ENCODE measurements at places on chromosomes 1 and 21.

GRCh38 chr1:210841926-210842625, 291.9 kb downstream of the KCNH1 start:
- DNase-seq: no peak

- DNase-seq: no peak
These were observed 27.2 kb downstream of the IVNS1ABP start for GRCh38 chr1:185289880-185290279.

DNA sequence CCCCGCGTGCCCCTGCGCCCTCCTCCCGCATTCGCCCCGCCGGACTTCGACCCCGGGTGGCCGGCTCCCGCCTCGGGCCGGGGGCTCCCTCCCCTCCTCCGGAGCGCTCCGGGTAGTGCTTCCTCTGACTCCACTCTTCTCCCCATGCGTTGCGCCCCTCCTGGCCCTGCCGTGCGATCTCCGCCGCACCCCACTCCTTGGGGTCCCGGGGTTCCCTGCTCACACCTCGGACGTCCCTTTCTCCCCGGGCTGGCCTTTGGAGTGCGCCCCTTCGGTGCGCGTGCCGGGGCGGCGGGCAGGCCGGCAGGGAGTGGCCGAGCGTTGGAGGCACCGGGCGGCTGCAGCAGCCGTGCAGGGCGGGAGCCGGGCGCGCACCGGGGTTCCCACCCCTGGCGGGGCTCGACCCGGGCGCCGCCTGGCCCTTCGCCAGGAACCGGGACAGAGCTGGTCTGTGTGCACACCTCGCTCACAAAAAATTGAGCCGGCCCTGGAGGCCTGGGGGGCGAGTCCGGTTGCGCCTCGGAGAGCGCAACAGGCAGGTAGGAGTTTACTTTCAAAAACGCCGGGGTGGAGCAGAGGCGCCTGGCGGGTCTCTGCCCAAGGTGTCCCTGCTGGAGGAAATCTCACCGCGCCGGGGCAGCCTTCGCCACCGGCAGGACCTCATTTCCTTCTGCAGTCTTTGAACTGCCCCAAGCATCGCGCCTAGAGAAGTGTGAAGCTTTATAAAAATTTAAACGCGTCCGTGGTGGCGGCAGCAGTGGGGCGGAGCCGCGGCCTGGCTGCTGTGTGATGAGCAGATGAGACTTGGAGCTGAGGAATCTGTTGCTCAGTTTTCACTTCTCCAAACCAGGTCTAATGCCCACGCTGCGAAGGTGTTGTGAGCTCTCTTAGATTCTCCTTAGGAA, 650 bp downstream of the VANGL1 start:
- DNase-seq: no peak

GRCh38 chr21:15301014-15301413, 236.2 kb upstream of the NRIP1 start:
- no peak for DNase-seq

- peak; percentile 81 for DNase-seq
These were observed 17.4 kb upstream of the HIVEP3 start for GRCh38 chr1:41936107-41936506.

Data from NCI-H774 (cell line).